Articular chondrocyte of knee joint (primary cell): ENCODE measurements at places on chromosomes 4 and X. TPM values are rescaled to one million over a fixed set of nuclear protein-coding genes. Genes with fewer than 3 reads are reported as not detected.

The TLR1 gene
- total RNA-seq, result 3.0 and 8.4 TPM in 2 replicates

The PRKG2 gene
- total RNA-seq, result 0.26 and 0.65 TPM in 2 replicates

The NAA11 gene
- not detected in 2 replicates for total RNA-seq

The AWAT2 gene
- total RNA-seq, result not detected in 2 replicates

The XAGE1B gene
- not detected in 2 replicates for total RNA-seq

The HELQ gene
- total RNA-seq, result 16.7 and 24.4 TPM in 2 replicates

The PDE6B gene
- total RNA-seq, result 0.43 and 1.3 TPM in 2 replicates

The GPM6B gene
- 3.5 and 10.3 TPM in 2 replicates for total RNA-seq

The PLS3 gene
- 218 and 253 TPM in 2 replicates for total RNA-seq

The CENPE gene
- 15.7 and 24.3 TPM in 2 replicates for total RNA-seq

The LANCL3 gene
- total RNA-seq, result 0.78 and 1.3 TPM in 2 replicates

The GYPE gene
- total RNA-seq, result 1.6 and 2.1 TPM in 2 replicates

The CLTRN gene
- total RNA-seq, result 0.32 and 0.52 TPM in 2 replicates

The CCKAR gene
- total RNA-seq, result 0.91 and 14.8 TPM in 2 replicates

The PAGE5 gene
- total RNA-seq, result not detected in 2 replicates

The SPATA4 gene
- total RNA-seq, result 0.13 TPM in 1 of 2 replicates, not detected in the other

The MYOZ2 gene
- not detected in 2 replicates for total RNA-seq

The COL4A5 gene
- 0.13 and 0.86 TPM in 2 replicates for total RNA-seq

The TCEAL2 gene
- 2.6 and 4.6 TPM in 2 replicates for total RNA-seq

The CD99 gene
- total RNA-seq, result 259 and 316 TPM in 2 replicates

The PDHA2 gene
- not detected in 2 replicates for total RNA-seq

The STEEP1 gene
- 30.2 and 33.0 TPM in 2 replicates for total RNA-seq

The CYLC1 gene
- total RNA-seq, result not detected in 2 replicates

The KLHL34 gene
- total RNA-seq, result 0.26 and 0.32 TPM in 2 replicates

The OTUD5 gene
- total RNA-seq, result 27.3 and 27.7 TPM in 2 replicates

The FGF16 gene
- not detected in 2 replicates for total RNA-seq

The SPANXN3 gene
- not detected in 2 replicates for total RNA-seq

The THOC2 gene
- 93.8 and 96.1 TPM in 2 replicates for total RNA-seq

The SAGE1 gene
- not detected in 2 replicates for total RNA-seq

The SERPINA7 gene
- total RNA-seq, result not detected in 2 replicates

The SRPK3 gene
- 0.65 TPM in 2 replicates for total RNA-seq
